ENCODE measurements at places on chromosomes 2 and 18.

DNA sequence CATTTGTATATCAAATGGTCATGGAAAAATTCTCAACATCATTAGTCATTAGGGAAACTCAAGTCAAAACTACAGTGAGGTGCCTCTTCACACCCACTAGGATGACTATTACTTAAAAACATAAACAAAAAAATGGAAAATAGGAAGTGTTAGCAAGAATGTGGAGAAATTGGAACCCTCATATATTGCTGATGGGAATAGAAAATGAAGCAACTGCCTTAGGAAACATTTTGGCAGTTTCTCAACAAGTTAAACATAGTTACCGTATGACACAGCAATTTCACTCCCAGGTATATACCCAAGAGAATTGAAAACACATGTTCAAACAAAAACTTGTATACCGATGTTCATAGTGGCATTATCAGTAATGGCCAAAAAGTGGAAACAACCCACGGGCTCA, 18.1 kb upstream of the CYP26B1 start:
- DNase-seq: peak; percentile 28

GRCh38 chr18:53843113-53843760, 381.2 kb downstream of the MBD2 start:
- DNase-seq: no peak

DNA sequence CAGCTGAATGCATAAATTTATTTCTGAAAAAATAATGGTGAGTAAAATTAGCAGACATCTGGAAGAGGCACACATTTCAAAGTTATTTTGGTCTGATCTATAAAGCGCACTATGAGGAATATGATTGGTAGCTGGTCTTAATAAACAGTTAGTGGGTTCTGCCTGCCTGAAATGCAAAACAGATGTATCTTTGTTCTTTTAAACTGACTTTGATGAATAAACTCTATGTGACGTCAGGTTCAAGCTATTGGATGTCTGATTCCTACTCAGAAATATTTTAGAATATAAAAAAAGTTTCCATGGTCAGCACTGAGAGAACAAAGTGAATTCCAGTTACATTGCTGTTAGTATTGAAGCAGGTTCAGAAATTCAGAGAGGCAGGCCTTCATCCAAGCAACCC, 136.4 kb downstream of the TPGS2 start:
- DNase-seq: peak; percentile 76

DNA sequence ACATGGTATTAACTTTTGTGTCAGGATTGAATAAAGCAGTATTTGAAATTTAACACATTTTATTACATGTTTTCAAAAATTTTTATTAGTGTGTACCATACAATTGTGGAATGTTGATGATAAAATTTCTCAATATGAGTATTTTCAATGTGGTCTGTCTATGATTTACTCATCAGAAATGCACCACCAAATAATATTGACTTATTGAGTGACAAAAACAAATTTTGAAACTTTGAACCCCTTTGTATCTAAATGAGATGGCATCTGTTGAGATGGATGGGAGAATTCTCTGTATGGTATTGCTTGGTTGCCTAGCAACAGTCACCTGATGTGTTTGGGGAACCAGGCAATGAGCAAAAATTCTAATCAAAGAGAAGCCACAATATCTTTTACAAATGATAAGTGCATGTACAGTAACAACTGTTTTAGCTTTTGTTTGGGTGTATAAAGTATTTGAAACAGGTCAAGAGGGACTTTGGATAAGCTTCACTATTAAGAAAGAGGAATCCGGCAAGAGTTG, 400.1 kb downstream of the CCDC85A start:
- DNase-seq: peak; percentile 7

- no peak for DNase-seq
Measured at GRCh38 chr2:158013891-158014290, 87.8 kb upstream of the UPP2 start.

GRCh38 chr2:75465317-75465984, 95.3 kb downstream of the EVA1A start:
- peak; percentile 68 for DNase-seq

Data from ELR (cell line).